Activated CD8-positive, alpha-beta memory T cell treated with anti-CD3 and anti-CD28 coated beads for 4 hours (primary cell): ENCODE measurements at places on chromosomes 3 and 15.

DNA sequence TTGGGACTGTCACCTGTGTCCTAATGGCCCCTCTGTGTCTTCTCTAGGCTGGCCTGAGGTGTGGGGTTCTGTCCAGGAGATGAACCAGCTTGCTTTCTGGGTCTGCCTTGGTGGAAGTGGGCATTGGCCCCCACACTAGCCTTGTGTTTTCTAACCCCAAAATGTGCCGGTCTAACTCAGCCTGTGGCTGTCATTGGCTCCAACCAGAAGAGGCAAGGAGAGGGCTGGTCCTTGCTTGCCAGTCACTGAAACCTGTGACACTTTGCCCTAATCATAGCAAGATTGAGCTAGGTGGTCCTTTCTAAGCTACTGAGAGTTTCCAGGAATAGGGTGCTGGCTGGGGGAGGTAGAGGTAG lies 2.2 kb downstream of the C15orf39 start:
- no peak for DNase-seq

GRCh38 chr3:127482216-127483004 lies 108.1 kb downstream of the TPRA1 start:
- no peak for DNase-seq

DNA sequence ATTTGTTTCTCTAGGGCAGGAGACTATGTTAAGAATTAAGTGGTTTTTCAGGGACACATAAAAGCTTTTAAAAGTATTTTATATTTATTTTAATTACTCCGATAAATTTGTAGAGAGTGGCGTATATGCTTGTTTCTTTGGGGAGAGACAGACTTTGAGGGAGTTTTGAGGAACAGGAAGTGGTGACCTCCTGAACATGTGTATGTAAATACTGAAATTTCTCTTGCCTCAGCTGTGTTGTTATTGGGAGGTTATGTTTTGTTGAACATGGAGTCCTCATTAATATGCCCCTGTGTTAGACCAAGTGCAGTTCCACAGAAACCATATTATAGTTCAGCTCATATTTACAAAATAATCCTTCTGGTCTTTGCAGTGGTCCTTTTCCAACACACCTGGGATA lies 41.8 kb upstream of the UTS2B start:
- DNase-seq = no peak

GRCh38 chr3:152374262-152374990 lies 105.7 kb downstream of the MBNL1 start:
- no peak for DNase-seq

- no peak for DNase-seq
Measured at GRCh38 chr3:74331711-74332110, 282.7 kb downstream of the CNTN3 start.

DNA sequence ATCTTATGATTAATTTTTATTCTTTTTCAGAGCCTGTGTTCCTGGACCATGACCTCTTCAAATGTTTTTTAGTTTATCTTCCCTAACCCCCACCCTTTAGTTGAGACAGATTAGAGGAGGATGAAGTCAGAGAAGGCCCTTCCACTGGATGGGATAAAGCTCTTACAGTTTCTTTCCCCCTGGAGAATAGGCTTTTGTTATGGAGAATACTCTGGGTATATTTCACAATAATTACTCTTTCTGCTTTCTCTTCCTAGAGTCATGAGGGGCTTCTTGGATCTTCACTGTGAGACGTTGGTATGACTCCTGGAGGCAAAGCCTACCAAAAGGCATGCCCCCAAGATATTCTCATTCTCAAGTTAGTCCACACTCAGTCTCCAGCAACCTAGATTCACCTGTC lies 144.4 kb upstream of the THRB start:
- no peak for DNase-seq

- DNase-seq = no peak
Measured at GRCh38 chr15:70056091-70056680, 41.5 kb downstream of the TLE3 start.

- DNase-seq = no peak
Measured at GRCh38 chr3:150216041-150216811, 191.9 kb upstream of the TSC22D2 start.

GRCh38 chr15:92184142-92184541 lies 209.5 kb upstream of the ST8SIA2 start:
- no peak for DNase-seq
